ENCODE measurements at places on chromosomes 16 and 17. TPM values are rescaled to one million over a fixed set of nuclear protein-coding genes. Genes with fewer than 3 reads are reported as not detected.

Gene RPL23
- total RNA-seq, result 1,142 TPM

Gene NOTUM
- total RNA-seq, result 6.1 TPM

Gene RDM1
- not detected for total RNA-seq

DNA sequence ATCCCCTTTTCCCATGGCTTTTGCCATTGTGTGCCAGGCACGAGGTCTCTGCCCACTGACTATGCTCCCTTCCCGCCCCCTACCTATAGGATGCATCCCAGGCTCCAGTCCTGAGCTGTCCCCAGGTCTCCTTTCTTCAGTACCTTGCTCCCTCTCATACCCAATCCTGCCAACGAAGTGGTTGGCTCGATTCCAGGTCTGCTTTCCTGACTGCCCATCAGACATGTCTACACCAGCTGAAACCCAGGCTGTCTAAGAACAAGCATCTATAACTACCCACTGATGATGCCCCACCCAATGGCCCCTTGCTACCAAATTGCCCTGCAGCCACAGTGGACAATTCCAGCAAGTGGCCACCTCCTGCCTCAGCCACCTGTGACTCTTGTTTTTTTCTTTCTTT lies 479.1 kb downstream of the SOX9 start:
- no peaks in the 10 kb centered on the region for H3K36me3 ChIP-seq
- DNase-seq, result no peak
- peaks cover 5% of the 10 kb centered on the region for H3K4me1 ChIP-seq
- peaks cover 3% of the 10 kb centered on the region for H3K27me3 ChIP-seq
- no peak overlapping the region for H3K4me3 ChIP-seq
- no peak overlapping the region for H3K27ac ChIP-seq

Gene PRKCB
- total RNA-seq, result 25.2 TPM

Gene CCL2
- 53.3 TPM for total RNA-seq

Gene ABCA3
- total RNA-seq, result 598 TPM

Gene TP53TG3
- not detected for total RNA-seq

GRCh38 chr17:49260011-49260816 lies 29.6 kb upstream of the PHOSPHO1 start:
- peak overlapping the region; percentile 60 for H3K4me3 ChIP-seq
- peaks cover 5% of the 10 kb centered on the region for H3K4me1 ChIP-seq
- no peaks in the 10 kb centered on the region for H3K36me3 ChIP-seq
- peak overlapping the region; percentile 78 for H3K27ac ChIP-seq
- peak; percentile 87 for DNase-seq

DNA sequence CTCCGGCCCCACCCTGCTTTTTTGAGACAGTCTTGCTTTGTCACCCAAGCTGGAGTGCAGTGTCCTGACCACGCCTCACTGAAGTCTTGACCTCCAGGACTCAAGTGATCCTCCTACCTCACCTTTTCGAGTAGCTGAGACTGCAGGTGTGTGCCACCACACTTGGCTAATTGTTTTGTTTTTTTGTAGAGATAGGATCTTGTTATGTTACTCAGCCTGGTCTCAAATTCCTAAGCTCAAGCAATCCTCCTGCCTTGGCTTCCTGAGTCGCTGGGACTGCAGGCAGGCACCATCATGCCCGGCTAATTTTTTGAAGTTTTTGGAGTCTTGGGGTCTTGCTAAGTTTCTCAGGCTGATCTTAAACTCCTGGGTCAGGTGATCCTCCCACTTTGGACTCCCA lies 206.7 kb downstream of the SHISA9 start:
- DNase-seq, result no peak
- no peaks in the 10 kb centered on the region for H3K27me3 ChIP-seq
- no peaks in the 10 kb centered on the region for H3K36me3 ChIP-seq
- H3K4me3 ChIP-seq, result no peak overlapping the region
- no peaks in the 10 kb centered on the region for H3K4me1 ChIP-seq

Gene LGALS9B
- not detected for total RNA-seq

All from upper lobe of right lung (tissue), 1 donor.